ENCODE measurements at places on chromosomes 4 and X.

GRCh38 chr4:75779105-75779757 is 54.9 kb downstream of the USO1 start:
- DNase-seq: no peak

GRCh38 chrX:17608888-17609287 is 128.4 kb upstream of the SCML1 start:
- DNase-seq: peak; percentile 31

GRCh38 chrX:71178908-71179307 is 34.3 kb downstream of the NLGN3 start:
- DNase-seq: peak; percentile 11

GRCh38 chrX:149471397-149471796 is 33.7 kb downstream of the IDS start:
- no peak for DNase-seq

DNA sequence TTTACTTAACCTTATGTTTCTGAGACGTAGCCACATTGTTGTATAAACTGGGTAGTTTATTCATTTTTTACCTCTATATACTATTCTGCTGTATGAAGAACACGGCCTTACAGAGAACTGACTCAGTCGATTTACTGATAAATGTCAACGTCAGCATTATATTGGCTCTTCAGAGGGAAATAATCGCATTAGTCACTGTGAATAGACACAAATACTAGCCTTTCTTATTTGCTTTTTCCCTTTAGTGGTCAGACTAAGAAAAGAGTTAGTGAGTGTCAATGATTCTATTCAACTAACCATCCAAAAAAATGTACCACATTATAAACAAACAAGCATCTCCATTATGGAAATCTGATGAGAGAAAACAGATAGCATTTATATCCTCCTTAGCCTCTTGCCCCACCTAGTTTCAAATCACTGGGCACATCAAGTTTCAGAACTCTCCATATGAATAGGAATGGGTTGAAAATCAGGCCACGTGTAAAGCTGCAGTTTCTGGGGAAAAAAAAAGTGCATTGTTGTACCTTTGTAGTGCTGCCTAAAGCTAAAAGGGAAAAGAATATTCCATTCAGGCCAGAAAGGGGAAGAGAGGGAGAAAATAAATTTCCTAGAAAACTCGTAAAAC is 146.7 kb upstream of the VCX3A start:
- DNase-seq: no peak

GRCh38 chrX:51641421-51642021 is 22.8 kb upstream of the CENPVL3 start:
- DNase-seq: no peak

DNA sequence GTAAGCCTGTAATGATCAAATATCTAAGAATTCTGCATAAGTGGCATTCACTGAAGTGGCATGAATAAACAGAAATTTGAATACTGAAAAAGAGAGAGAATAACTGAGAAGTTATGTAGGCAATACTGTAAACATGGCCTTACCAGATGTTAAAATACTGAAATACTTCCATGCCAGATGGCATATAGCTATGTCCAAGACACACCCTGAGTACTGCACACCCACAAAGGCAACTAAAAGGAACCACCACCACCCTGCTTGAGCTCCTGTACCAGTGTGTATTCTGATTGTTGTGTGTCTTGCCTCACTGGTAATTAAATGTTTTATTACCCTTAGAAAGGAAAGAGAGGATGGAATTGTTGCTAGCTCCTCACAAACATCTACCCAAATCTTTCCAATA is 192.1 kb downstream of the ADAMTS3 start:
- peak; percentile 11 for DNase-seq

DNA sequence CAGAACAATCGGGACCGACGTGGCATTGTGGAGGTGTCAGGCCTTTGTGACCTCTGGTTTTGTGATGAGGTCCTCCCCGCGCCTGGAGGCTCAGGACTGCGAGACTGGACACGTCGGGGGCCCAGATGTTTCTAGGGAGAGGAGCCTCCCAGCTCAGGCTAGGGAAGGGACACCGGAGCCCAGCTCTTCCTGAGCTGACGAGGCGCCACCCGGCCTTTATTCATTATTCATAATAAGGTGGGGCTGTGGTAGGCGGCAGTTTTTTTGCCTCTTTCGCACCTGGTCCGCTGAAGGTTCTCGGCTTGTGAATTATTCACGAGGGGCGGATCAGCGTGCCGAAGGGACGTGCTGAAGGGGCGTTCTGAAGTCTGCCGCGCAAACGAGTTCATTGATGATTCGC is 2.3 kb upstream of the UBA1 start:
- peak; percentile 11 for DNase-seq

DNA sequence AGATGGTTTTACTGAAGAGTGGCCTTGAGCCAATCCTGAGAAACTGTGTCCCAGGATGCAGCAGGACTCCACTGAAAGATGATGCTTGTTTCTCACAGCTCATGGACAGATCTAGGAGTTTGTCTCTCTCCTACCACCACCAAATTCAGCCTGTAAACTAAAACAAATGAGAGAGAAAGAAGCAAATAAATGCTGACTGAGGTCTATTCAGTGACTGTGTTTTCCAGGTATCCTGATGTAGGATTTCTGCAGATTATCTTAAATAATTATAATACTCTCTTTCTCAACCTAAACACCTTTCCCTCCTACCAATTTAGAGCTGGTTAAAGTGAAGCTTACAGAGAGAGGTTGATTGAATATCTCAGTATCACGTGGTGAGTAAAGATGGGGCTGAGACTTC is 599.6 kb upstream of the LCORL start:
- no peak for DNase-seq

DNA sequence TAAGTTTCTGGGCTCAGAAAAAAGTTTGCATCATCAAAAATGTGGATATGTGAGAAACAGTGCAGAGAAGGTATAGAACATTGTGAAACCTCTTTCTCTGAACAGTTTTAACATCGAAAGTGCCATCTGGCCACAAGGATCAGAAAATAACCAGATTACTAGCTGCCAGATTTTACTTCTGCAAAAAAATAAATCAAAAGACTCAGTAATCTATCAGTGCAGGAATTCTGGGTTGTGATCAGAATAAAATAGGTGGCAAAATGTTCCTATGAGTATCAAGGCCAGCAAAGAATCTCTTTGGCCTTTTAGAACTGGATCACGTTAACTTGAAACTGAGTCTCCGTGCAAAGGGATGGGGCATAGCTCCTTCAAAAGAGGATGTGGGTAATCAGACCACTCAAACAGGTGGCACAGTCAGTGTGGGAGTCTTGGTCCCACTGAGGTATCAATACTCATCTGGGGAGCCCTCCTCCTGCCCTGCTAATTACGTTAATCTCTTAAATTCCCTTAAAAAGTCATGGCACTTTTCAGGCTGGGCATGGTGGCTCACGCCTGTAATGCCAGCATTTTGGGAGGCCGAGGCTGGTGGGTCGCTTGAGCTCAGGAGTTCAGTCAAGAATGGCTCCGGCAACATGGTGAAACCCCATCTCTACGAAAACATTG is 26.7 kb upstream of the RBM47 start:
- no peak for DNase-seq

DNA sequence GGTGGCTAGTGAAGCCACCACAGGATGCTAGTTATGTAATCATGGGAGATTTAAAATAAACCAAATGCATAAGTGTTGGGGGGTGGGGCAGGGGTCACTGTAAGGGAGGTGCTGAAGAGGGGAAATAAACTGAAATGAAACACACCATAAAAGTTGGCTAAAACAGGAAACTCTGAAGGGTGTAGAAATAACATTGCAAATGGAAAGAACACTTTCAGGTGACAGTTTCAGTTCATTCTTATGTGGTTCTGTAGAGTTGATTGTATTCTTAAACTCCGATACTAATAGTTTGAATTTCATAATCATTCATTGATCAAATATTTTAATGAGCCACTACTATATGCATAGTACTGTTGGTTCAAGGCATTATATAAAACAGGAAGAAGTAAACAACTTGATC is 80.1 kb downstream of the HDAC8 start:
- DNase-seq: no peak

DNA sequence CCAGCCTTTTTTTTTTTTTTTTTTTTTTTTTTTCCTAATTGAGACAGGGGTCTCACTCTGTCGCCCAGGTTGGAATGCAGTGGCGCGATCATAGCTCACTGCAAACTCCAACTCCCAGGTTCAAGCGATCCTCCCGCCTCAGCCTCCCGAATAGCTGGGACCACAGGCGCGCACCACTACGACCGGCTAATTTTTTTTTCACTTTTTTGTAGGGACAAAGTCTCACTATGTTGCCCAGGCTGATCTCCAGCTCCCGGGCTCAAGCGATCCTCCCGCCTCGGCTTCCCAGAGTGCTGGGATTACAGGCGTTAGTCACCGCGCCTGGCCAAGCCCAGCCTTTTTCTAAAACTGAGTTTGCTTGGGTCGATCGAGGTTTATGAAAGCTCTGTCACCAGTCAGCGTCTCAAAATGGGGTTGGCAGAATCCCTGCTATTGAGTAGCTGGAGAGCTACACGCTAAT is 1.3 kb upstream of the OTUD5 start:
- peak; percentile 76 for DNase-seq

DNA sequence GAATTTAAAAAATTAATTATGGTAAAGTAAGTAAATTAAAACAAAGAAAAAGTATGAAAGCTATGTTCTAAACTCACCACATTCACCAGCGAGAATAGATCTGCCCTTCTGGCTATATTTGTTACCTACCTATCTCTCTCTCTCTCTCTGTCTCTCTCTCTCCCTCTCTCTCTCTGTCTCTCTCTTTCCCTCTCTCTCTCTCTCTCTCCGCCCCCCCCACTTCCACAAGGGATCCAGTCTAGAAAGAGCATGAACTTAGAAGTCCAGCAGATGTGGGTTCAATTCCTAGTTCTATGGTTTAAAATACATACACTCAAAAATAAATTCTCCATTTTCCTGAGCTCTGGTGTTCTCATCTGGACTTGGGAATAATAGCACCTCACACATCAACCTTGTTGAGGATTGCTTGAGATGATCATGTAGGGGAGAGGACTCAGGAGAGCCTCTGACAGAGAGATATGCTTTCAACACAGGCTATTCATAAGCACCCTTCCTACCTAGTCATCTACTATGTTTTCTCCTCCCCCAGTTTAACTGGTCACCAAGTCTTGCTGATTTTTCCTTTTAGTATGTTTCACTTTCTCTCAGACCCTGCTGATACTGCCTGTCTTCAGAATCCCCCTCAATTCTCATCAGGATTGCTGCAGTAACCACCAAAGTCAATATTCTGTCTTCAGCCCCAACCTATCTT is 64.7 kb downstream of the SLC7A11 start:
- DNase-seq: no peak

GRCh38 chrX:3697701-3698279 is 15.7 kb downstream of the PRKX start:
- no peak for DNase-seq

- DNase-seq: no peak
Measured at GRCh38 chrX:118337687-118338086, 8.2 kb upstream of the WDR44 start.

DNA sequence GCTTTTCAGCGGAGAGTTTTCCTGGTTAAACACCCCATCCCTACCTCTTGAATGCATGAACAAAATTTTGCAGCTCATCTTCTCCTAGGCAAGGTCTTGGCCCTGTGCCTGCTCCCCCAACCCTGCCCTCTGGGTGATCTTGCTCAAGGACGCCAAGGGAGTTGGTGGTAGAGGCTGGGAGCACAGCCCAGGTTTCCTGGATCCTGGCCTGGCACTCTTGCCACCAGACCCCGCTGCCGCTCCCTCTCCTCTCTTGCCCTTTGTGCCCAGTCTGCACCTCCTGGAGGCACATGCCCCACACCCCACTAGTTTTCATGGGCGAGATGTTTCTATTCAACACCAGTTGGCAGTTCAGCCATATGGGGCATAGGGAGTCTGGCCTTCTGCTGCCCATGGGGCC is 37.3 kb downstream of the TSC22D3 start:
- DNase-seq: no peak

DNA sequence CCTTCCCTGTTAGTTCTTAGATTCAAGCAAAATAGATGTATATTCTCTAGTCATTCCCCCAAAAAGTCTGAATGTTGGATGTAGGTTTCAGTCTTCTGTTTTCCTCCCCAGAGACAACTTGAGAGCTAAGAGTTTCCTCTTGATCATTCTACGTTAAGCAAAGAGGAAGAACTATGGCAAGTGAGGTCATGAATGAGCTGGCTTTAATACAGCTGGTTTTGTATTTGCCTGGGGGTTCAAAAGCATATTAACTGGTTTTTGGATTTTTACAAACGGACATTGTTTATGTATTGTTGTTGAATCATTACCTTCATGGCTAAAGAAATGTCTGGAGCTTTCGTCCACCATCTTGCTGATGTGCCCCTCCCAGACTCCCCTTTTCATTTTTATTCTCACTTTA is 916.7 kb upstream of the POU3F4 start:
- DNase-seq: no peak

GRCh38 chr4:140876615-140877364 is 120.6 kb upstream of the TBC1D9 start:
- no peak for DNase-seq

GRCh38 chrX:149363965-149364364 is 141.1 kb downstream of the IDS start:
- no peak for DNase-seq

GRCh38 chrX:43456063-43456462 is 200.0 kb upstream of the MAOA start:
- DNase-seq: no peak

- DNase-seq: no peak
Measured at GRCh38 chr4:34046580-34046979, 2197.7 kb downstream of the ARAP2 start.

- no peak for DNase-seq
Measured at GRCh38 chr4:68803013-68803412, 12.8 kb upstream of the UGT2B10 start.

DNA sequence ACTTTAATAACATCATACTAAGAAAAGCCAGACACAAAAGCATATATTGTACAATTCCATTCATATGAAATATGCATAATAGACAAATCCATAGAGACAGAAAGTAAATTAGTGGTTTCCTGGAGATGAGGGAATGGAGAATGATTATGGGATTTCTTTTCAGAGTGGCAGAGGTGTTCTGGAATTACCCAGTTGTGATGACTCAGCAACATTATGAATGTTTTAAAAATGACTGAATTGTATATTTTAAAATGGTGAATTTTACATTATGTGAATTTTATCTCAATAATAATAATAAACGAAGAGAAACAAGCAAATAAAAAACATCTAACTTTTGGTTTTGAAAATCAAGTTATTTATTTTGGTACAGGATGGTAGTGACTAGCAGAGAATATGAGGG is 11.2 kb downstream of the ZXDA start:
- no peak for DNase-seq
